Astrocyte (in vitro differentiated cells and primary cell): ENCODE measurements at places on chromosomes 7 and 10.

- H3K4me1 ChIP-seq, result no peaks in the 10 kb centered on the region
- H3K4me3 ChIP-seq, result no peak overlapping the region
- no peaks in the 10 kb centered on the region for H3K36me3 ChIP-seq
- H3K27ac ChIP-seq, result no peak overlapping the region
- H3K27me3 ChIP-seq, result no peaks in the 10 kb centered on the region
Observed at GRCh38 chr7:37054624-37055241, 330.4 kb upstream of the AOAH start.

- DNase-seq, result peak; percentile 27
- no peak overlapping the region for H3K27ac ChIP-seq
- no peaks in the 10 kb centered on the region for H3K27me3 ChIP-seq
- no peaks in the 10 kb centered on the region for H3K36me3 ChIP-seq
Observed at GRCh38 chr10:4623757-4624420, 202.1 kb upstream of the AKR1E2 start.

DNA sequence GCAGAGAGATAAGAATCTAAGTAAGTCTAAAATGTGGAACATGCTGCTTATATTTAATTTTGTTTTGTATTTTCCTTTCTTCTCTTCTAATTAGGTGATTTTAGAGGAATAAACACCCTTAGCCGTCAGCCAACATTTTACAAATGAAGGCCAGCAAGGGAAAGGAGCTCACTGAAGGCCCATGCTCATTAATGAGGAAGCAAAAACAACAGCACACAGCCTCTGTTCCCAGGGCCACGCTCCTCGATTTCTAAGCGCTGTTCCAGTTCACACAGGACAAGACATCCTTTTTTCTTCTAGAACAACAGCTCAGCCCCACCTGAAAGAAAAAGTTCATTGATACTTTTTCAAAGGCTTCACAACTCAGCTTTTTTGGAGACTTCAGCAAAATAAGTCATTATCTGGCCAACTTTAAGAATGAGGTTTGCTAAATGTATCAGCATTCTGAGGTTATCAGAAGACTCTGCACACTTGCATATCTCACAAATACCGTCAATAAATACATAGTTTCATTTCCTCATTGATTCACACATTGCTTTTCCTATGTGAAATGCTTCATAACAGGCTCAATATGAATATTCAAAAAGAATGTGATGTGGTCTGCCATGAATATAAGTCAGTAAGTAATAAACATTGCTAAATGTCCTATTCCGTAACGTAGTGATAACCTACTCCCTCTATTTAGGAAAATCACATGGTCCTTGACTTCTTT lies 34.8 kb upstream of the SFMBT2 start:
- peaks cover 3% of the 10 kb centered on the region for H3K27me3 ChIP-seq
- H3K4me1 ChIP-seq, result no peaks in the 10 kb centered on the region
- no peak for DNase-seq
- no peaks in the 10 kb centered on the region for H3K36me3 ChIP-seq
- H3K4me3 ChIP-seq, result no peak overlapping the region
- no peak overlapping the region for H3K27ac ChIP-seq

DNA sequence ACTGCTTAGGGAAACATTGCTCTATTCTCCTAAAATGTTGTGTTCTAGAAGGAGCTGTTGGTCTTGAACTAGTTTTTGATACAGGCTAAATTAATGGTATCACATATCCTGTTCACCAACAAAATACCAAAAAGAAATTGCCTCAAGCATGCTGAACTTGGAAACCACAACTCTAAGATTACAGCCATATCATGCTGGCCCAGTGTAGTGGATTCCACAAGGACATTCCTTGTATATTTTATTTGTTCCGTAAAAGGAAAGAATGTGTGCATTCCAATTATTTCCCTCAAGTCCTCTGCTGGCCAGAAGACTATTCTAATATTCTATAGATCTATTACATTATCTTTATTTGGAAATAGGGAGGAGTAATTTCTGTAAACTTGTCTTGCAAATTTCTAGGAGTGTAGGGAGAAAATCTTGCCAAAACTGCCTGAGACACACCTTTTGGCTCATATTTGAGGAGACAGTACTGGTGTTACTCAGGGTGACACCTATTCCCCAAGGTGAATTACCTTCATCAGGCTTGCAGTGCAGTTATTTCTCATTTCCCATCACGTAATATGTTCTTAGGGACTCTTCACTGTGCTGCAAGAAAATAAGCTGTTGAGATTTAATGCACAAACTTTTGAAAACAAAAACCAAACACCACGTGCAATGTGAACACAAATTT lies 1.9 kb upstream of the NEBL start:
- peak; percentile 78 for DNase-seq
- H3K27me3 ChIP-seq, result no peaks in the 10 kb centered on the region
- H3K4me3 ChIP-seq, result no peak overlapping the region
- no peak overlapping the region for H3K27ac ChIP-seq
- no peaks in the 10 kb centered on the region for H3K36me3 ChIP-seq
- H3K4me1 ChIP-seq, result no peaks in the 10 kb centered on the region

GRCh38 chr7:100215895-100216294 lies 3.9 kb upstream of the PVRIG start:
- DNase-seq, result peak; percentile 8
- no peaks in the 10 kb centered on the region for H3K27me3 ChIP-seq
- no peak overlapping the region for H3K27ac ChIP-seq
- H3K4me1 ChIP-seq, result no peaks in the 10 kb centered on the region

DNA sequence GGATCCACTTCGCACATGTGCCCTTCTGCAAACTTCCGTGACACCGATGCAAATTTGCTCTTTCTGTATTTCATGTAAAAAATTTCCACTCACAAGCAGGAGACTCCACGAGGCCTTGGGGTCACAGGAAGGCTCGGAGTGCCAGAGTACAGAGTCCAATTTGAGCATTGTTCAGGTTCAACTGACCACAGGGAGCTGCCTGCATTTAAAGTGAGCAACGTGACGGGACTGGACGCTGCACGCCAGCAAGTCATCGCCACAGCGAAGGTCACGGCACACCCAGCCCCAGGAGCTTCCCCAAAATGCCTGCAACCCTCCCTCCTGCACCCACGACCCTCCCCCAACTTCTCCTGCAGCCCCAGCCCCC lies 41.5 kb upstream of the NKX6-2 start:
- no peak overlapping the region for H3K4me3 ChIP-seq
- peaks cover 10% of the 10 kb centered on the region for H3K27me3 ChIP-seq
- no peaks in the 10 kb centered on the region for H3K36me3 ChIP-seq
- no peak for DNase-seq

- H3K27me3 ChIP-seq, result no peaks in the 10 kb centered on the region
- no peak overlapping the region for H3K27ac ChIP-seq
- no peak for DNase-seq
Observed at GRCh38 chr7:74505471-74506324, 52.0 kb downstream of the GTF2IRD1 start.

DNA sequence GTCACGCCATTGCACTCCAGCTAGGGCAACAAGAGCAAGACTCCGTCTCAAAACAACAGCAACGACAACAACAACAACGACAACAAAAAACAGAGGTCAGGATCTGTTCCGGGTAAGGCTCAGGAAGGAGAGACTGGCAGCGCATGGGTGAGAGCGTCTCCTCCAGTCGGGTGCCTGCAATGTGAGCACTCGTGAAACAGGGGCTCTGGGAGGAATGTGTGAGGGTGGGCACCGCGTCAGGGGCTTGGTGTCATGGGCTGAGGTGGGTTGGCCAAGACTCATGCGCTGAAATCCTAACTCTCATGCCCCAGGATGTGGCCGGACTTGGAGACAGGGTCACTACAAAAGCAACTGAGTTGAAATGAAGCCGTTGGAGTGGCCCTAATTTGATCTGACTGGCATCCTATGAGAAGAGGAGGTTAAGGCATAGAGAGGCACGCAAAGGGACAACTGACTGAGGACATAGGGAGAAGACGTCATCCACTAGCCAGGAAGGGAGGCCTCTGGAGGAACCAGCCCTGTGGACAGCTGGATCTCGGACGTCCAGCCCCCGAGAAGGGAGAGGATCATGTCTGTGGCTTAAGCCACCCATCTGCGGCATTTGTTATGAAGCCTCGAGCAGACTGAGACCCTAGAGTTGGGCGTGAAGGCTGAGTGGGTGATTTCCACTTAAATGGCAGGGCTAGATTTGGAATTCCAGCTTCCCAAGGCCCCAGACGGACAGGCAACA lies 241.5 kb upstream of the PITRM1 start:
- no peaks in the 10 kb centered on the region for H3K4me1 ChIP-seq
- H3K27me3 ChIP-seq, result peaks cover 2% of the 10 kb centered on the region
- no peaks in the 10 kb centered on the region for H3K36me3 ChIP-seq
- H3K27ac ChIP-seq, result no peak overlapping the region
- DNase-seq, result no peak

- H3K4me3 ChIP-seq, result no peak overlapping the region
- no peaks in the 10 kb centered on the region for H3K27me3 ChIP-seq
- H3K27ac ChIP-seq, result no peak overlapping the region
- no peaks in the 10 kb centered on the region for H3K36me3 ChIP-seq
- DNase-seq, result peak; percentile 33
Observed at GRCh38 chr10:4407783-4408182, 418.2 kb upstream of the AKR1E2 start.

DNA sequence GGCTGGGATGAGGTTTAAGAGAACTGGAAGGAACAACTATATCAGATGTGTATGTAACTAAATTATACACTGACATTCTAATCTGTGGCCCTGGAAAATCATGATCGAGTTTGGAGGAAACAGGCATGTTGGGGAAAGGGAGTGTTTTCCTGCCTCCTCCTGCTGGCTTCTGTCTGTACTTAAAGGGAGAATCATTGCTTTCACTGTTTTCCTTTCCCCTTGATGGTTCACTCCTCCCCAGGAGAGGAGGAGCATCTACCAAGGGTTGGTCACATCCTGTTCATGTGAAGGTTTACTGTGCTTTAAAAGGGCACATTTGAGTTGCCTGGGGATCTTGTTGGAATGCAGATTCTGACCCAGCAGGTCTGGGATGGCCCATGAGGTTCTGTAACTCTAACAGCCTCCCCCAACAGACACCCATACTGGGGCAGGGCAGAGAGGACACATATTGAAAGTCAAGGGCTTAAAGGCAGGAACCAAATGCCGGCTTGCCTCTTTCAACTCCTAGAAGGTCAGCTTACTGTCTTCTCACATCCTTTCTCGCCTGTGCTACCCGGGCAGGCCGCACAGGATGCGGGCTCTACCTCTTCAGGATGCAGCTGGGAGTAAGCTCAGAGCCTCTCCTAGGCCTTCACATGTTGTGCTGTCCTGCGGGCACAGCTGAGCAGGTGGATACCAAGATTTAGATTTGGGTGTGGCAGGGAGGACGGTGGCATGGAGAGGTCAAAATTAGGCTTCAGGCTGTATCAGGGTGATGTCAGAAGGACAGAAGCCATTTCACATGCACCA lies 694.8 kb downstream of the KCNMA1 start:
- no peak for DNase-seq
- no peak overlapping the region for H3K4me3 ChIP-seq
- H3K27ac ChIP-seq, result no peak overlapping the region
- peaks cover 2% of the 10 kb centered on the region for H3K4me1 ChIP-seq

DNA sequence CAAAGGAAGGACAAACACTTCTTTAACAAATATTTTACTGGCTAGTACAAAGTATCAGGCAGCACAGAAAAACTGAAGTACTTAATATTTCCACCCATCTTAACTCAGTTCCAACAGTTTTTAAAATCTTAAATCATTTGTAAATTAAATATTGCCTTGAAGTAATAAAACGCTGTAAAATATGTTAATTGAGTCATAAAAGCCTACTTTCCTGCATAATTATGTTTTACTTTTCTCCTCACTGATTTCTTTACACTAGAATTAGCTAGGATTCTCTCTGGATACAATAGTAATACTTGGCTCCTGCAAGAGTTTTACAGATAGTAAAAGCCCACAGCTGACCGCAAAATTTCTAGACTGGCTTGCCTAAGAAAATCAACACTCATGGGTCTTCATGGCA lies 74.9 kb downstream of the SFMBT2 start:
- no peak overlapping the region for H3K4me3 ChIP-seq
- no peaks in the 10 kb centered on the region for H3K36me3 ChIP-seq

DNA sequence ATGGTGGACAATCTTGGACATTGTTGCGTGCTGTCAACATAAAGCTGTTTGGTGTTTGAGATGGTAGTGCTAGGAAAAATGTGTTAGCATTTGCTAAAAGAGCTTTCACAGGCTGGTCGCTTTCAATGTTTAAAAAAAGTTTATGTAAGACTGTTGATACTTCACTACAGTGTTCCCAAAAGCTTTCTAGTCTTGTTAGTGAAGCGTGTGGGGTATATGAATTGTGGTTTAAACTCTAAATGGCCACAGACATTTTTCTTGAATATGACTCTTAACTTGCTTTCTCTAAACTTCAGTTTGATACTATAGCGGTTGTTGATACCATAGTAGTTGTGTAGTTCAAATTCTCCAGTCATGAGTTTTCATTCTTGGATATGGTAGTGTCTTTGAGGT lies 44.9 kb downstream of the MCU start:
- peak; percentile 51 for DNase-seq
- H3K27ac ChIP-seq, result peak overlapping the region; percentile 11
- peaks cover 3% of the 10 kb centered on the region for H3K4me1 ChIP-seq
- no peak overlapping the region for H3K4me3 ChIP-seq
- H3K36me3 ChIP-seq, result no peaks in the 10 kb centered on the region

GRCh38 chr10:1180836-1181235 lies 124.7 kb downstream of the WDR37 start:
- no peak for DNase-seq
- H3K36me3 ChIP-seq, result no peaks in the 10 kb centered on the region
- no peaks in the 10 kb centered on the region for H3K4me1 ChIP-seq
- no peak overlapping the region for H3K4me3 ChIP-seq
- H3K27me3 ChIP-seq, result no peaks in the 10 kb centered on the region

DNA sequence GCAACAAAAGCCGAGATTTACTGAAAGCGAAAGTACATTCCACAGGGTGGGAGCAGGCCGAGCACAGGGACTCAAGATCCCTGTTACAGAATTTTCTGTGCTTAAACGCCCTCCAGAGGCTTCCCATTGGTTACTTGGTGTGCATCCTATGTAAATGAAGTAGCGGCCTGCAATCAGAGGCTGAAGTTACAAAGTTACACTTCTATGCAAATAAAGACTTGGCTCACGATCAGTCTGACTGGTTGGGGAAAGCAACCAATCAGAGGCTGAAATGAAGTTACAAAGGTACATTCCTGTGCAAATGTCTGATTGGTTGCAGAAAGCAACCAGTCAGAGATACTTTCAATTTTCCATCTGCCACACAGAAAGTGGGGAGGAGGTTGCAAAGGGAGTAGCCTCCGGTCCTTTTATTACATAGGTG lies 4.1 kb downstream of the ACBD7 start:
- H3K27ac ChIP-seq, result peak overlapping the region; percentile 43
- no peaks in the 10 kb centered on the region for H3K27me3 ChIP-seq
- H3K36me3 ChIP-seq, result no peaks in the 10 kb centered on the region
- H3K4me3 ChIP-seq, result peak overlapping the region; percentile 73

DNA sequence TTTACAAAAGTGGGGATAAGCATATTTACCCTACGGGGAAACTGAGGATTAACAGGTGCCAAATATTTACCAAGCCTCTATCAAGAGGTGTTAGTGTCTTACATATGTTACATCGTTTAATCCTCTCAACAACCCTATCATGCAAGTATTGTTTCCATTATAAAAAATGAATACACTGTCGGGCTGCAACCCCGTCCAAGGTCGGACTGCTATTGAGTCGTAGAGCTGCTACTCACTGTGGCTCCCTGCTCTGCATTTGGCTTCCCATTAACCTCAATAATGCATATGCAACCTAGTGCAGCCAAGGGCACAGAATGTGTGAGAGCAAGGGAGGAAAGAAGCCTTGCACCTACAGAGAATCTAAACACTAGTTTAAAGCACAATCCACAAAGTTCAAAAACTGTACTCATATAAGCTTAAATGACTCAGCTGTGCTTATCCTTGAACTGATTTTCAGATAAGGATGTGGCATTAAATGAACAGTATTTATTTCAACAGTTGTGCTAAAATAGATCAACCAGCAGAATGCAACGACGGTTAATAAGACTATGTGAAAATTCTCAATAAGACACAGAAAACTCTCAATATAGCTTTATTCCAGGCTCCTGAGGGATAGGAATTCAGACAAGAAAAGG lies 49.9 kb downstream of the UBE2H start:
- no peak for DNase-seq
- no peak overlapping the region for H3K27ac ChIP-seq
- peaks cover 16% of the 10 kb centered on the region for H3K4me1 ChIP-seq
- H3K27me3 ChIP-seq, result no peaks in the 10 kb centered on the region
- H3K36me3 ChIP-seq, result peaks cover 8% of the 10 kb centered on the region
